Uterus (tissue), 4 donors: ENCODE measurements at places on chromosomes 1 and 21. TPM values are rescaled to one million over a fixed set of nuclear protein-coding genes. Genes with fewer than 3 reads are reported as not detected.

GJB3 gene
- total RNA-seq: 4.7 TPM

STIL gene
- 13.0 TPM for total RNA-seq

NTMT2 gene
- total RNA-seq: not detected

TMEM59 gene
- total RNA-seq: 82.2 TPM

AMIGO1 gene
- total RNA-seq: 3.0 TPM

GREM2 gene
- 0.26 TPM for total RNA-seq

KIF26B gene
- not detected for total RNA-seq

C1orf94 gene
- not detected for total RNA-seq

DIRAS3 gene
- total RNA-seq: 3.7 TPM

DNA sequence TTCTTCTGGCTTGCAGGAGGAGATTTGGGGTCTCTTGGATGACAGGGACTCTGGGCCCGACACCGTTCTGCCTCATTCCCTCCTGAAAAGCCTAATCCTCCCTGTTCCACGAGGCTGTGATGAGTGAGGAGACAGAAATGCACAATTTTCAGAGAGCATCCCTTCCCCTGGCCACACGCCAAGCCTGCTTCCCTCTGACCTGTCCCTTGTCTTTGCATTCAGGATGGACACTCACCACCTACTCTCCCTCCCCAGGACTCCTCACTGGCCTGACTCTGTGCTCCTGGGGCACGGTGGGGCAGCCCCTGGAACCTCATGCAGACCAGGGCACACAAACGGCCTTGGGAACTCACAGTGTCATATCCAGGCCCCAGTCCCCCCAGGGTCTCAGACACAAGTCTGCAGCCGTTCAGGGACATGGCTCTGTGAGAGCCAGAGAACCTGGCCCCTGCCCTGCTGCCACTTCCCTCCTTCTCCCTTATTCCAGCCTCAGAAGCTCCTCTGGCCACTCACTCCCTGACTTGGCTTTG lies 3.5 kb upstream of the PRAMEF12 start:
- no peak overlapping the region for H3K4me3 ChIP-seq
- H3K27ac ChIP-seq: no peak overlapping the region
- H3K27me3 ChIP-seq: no peaks in the 10 kb centered on the region
- no peak for DNase-seq
- no peaks in the 10 kb centered on the region for H3K36me3 ChIP-seq

- no peaks in the 10 kb centered on the region for H3K4me1 ChIP-seq
Observed at GRCh38 chr1:64006276-64007051, 197.0 kb upstream of the UBE2U start.

- no peaks in the 10 kb centered on the region for H3K27me3 ChIP-seq
- peak overlapping the region; percentile 91 for H3K27ac ChIP-seq
- no peak for DNase-seq
- no peak overlapping the region for H3K4me3 ChIP-seq
Observed at GRCh38 chr1:31586376-31587327, 10.3 kb downstream of the TINAGL1 start.

DNA sequence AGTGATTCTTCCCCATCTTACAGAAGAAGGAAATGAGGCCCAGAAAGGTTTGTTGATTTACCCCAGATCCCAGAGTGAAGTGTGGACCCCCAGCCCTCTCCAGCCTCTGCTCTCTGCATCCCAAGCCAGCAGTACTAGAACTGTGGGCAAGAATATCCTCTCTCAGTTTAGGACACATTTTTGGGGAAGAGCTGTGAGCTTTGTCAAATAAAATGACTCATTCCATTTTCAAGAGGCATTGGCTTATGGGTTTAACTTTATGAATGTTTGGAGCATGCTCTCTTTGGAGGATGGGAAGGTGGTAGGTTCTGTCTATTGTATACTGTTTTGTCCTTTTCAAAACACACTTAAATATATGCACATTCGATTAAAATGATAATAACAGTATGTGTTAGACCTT lies 70.6 kb upstream of the CNTN2 start:
- no peaks in the 10 kb centered on the region for H3K4me1 ChIP-seq
- no peaks in the 10 kb centered on the region for H3K36me3 ChIP-seq
- no peak for DNase-seq
- no peak overlapping the region for H3K27ac ChIP-seq
- H3K4me3 ChIP-seq: no peak overlapping the region

- DNase-seq: no peak
- no peak overlapping the region for H3K4me3 ChIP-seq
- H3K4me1 ChIP-seq: no peaks in the 10 kb centered on the region
- no peaks in the 10 kb centered on the region for H3K27me3 ChIP-seq
- H3K27ac ChIP-seq: no peak overlapping the region
Observed at GRCh38 chr1:29412591-29412990, 176.3 kb downstream of the PTPRU start.

DNA sequence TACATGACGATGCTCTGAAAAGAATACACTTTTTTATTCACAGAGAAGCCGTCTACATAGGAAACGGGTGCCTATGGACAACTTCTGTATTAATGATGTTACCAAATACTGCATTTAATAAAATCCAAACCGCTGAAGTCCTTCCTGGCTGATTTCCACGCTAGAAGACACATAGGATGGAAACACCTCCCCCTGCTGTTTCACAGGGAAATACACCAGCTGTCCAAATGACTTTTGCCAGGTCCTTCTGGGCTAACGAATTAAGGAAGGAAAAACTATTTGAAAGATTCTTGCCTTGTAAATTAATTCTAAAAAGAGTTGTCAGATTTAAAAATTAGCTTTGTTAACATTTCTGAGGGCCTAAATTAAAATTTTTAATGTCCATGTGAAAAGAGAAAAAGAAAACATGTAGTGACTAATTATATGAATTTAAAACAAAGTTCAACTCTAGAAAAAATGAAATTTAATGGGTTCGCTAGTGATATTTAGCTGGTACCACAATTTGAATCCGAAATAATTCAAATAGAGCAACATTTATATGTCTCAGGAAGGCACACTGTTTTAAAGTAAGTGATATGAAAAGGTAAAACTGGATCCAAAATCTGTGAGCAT lies 146.0 kb downstream of the RERE start:
- peak overlapping the region; percentile 38 for H3K27ac ChIP-seq
- peak; percentile 29 for DNase-seq
- H3K4me1 ChIP-seq: no peaks in the 10 kb centered on the region

DNA sequence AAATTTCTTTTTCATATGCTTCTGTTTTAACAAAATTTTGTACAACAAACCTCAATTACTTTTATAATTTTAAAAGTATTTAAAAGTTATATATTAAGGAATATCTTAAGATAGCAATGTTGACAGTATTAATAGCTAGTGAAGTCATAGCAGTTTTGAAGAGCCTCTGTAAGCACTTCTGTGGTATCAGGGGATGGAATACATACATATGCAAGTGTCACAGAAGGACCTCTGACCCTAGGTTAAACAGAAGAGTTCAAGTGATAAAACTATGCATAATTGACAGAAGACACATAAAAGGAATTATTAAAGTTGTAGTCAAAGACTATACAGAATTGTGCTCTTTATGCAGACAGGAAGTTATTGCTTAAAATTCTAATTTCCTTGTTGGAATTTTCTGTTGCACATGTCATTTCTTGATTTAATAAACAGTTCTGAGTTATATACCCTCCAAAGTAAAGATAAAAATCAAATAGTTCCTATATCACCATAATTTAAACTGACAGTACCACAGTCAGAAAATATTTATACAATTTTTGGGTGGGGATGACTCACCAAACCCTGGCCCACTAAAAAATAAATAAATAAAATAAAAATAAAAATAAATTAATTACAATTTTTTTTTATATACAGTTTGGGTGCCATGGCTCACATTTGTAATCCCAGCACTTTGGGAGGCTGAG lies 27.1 kb downstream of the IPP start:
- H3K27me3 ChIP-seq: no peaks in the 10 kb centered on the region
- no peak overlapping the region for H3K4me3 ChIP-seq
- no peak overlapping the region for H3K27ac ChIP-seq
- no peaks in the 10 kb centered on the region for H3K4me1 ChIP-seq
- H3K36me3 ChIP-seq: no peaks in the 10 kb centered on the region
- no peak for DNase-seq

DNA sequence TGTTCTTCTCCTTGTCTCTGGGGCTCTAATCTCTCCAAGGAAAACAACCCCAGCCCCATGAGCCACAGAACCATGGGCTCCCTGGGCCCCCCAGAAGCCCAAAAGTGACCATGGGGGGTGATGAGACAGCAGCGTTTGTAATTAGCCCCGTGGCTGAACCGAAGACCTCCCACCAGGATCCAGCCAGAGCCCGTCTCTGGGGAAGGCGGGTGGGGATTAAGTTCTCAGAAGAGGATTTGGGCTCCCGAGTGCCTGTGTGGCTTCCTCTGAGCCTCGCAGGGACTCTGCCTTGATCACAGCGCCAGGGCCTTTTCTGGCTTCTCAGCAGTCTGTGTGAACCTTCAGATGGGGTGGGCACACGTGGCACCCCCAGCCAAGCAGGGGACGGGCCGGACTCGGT lies 77.0 kb downstream of the ALPL start:
- no peak for DNase-seq
- no peak overlapping the region for H3K27ac ChIP-seq
- H3K36me3 ChIP-seq: no peaks in the 10 kb centered on the region
- no peak overlapping the region for H3K4me3 ChIP-seq

DNA sequence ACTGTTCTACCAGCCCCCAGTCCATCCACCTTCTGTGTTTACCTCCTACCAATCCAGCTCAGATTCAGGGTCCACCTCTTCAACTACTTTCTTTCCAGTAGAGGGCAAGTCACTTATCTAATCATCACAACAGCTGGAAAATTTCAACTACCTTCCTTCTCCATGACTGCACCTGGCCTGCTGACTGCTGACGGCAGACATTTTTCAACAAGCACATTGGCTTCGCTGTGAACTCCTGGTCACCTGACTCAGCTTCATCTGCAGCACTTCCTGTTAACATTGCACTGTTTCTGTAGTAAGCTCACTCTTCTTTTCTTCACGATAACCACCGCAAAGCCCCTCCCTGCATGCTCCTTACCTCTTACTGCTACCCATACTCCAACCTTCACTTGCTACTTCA lies 405.7 kb downstream of the NTNG1 start:
- H3K4me1 ChIP-seq: no peaks in the 10 kb centered on the region
- H3K36me3 ChIP-seq: no peaks in the 10 kb centered on the region
- no peak overlapping the region for H3K4me3 ChIP-seq
- DNase-seq: no peak

GRCh38 chr1:109716570-109717090 lies 4.6 kb downstream of the GSTM5 start:
- no peaks in the 10 kb centered on the region for H3K27me3 ChIP-seq
- no peaks in the 10 kb centered on the region for H3K36me3 ChIP-seq
- H3K4me1 ChIP-seq: no peaks in the 10 kb centered on the region
- DNase-seq: no peak

GRCh38 chr1:22364764-22365163 lies 86.9 kb upstream of the ZBTB40 start:
- H3K27me3 ChIP-seq: no peaks in the 10 kb centered on the region
- no peak overlapping the region for H3K4me3 ChIP-seq
- H3K36me3 ChIP-seq: no peaks in the 10 kb centered on the region
- no peaks in the 10 kb centered on the region for H3K4me1 ChIP-seq
- DNase-seq: no peak

- no peaks in the 10 kb centered on the region for H3K27me3 ChIP-seq
- no peak for DNase-seq
- H3K36me3 ChIP-seq: no peaks in the 10 kb centered on the region
- peak overlapping the region; percentile 50 for H3K4me3 ChIP-seq
- H3K27ac ChIP-seq: peak overlapping the region; percentile 75
Observed at GRCh38 chr1:28507247-28507645, 1.4 kb downstream of the RCC1 start.

- H3K36me3 ChIP-seq: no peaks in the 10 kb centered on the region
- H3K27me3 ChIP-seq: no peaks in the 10 kb centered on the region
- DNase-seq: no peak
- no peaks in the 10 kb centered on the region for H3K4me1 ChIP-seq
- H3K4me3 ChIP-seq: no peak overlapping the region
- no peak overlapping the region for H3K27ac ChIP-seq
Observed at GRCh38 chr1:178034676-178035075, 59.2 kb upstream of the RASAL2 start.

DNA sequence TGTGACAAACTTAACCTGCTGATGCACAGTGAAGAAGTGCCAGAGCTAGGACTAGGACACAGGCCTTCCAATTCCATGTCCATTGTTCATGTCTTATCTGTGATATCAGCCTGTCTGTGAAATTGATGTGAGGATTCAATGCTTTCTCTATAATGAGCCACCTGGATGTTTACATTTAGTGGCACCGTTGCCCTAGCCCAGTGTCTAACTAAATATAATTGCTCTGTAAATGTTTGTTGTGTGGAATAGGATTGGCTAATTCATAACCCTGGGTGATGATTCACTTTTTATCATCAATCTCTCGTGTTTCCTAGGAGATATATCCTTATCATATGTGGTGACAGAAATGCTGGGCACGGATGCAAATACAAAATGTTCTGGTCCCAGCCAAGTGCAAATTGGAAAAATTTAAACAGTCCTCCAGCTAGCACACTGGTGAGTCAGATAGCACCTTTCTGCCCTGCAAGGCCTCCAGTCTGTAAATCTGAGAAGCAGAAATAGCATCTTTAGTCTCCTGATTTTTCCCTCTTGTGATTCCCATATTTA lies 46.9 kb upstream of the GNG12 start:
- H3K4me3 ChIP-seq: no peak overlapping the region
- H3K36me3 ChIP-seq: no peaks in the 10 kb centered on the region
- no peak for DNase-seq
- no peaks in the 10 kb centered on the region for H3K27me3 ChIP-seq
- no peaks in the 10 kb centered on the region for H3K4me1 ChIP-seq

DNA sequence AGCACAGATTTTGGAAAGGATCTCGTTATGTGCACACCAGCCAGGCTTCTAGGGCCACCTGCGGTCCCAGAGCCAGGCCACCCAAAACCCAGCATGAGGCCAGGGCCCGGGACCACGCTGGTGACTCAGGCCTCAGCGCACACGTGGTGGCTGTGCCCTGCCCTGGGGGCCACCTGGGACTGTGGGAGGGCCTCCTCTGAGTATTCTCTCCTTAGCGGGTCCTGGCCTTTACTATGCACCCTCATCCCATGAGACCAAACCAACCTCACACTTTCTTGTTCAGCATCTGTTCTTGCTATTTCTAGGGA lies 9.9 kb downstream of the WNT9A start:
- DNase-seq: no peak
- H3K27me3 ChIP-seq: no peaks in the 10 kb centered on the region
- no peak overlapping the region for H3K4me3 ChIP-seq
- H3K36me3 ChIP-seq: no peaks in the 10 kb centered on the region
- H3K27ac ChIP-seq: no peak overlapping the region
- H3K4me1 ChIP-seq: no peaks in the 10 kb centered on the region

- H3K27ac ChIP-seq: no peak overlapping the region
- H3K4me3 ChIP-seq: no peak overlapping the region
- no peak for DNase-seq
- no peaks in the 10 kb centered on the region for H3K27me3 ChIP-seq
Observed at GRCh38 chr1:17130138-17130635, 10.9 kb upstream of the PADI2 start.

- H3K4me1 ChIP-seq: no peaks in the 10 kb centered on the region
- no peak overlapping the region for H3K4me3 ChIP-seq
- no peak overlapping the region for H3K27ac ChIP-seq
- no peaks in the 10 kb centered on the region for H3K27me3 ChIP-seq
- no peaks in the 10 kb centered on the region for H3K36me3 ChIP-seq
Observed at GRCh38 chr1:183577897-183578465, 12.3 kb downstream of the NCF2 start.
